Activated naive CD4-positive, alpha-beta T cell treated with anti-CD3 and anti-CD28 coated beads, Interleukin-2, amount 50 U/mL, for 72 hours (primary cell): ENCODE measurements at places on chromosomes 11 and 22. TPM values are rescaled to one million over a fixed set of nuclear protein-coding genes. Genes with fewer than 3 reads are reported as not detected.

DNA sequence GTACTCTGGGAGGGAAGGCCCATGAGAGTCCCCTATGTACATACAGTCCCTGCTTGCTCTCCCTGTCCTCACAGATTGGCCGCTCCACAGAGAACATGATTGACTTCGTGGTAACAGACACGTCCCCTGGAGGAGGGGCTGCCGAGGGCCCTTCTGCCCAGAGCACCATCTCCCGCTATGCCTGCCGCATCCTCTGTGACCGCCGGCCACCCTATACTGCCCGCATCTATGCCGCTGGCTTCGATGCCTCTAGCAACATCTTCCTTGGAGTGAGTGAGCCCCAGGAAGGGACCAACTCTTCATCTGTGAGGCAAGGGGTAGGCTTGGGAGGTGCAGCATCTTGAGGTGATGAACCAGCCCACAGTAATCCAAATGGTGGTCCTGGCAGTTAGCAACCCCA, 6.5 kb downstream of the PELI3 start:
- DNase-seq: no peak

DNA sequence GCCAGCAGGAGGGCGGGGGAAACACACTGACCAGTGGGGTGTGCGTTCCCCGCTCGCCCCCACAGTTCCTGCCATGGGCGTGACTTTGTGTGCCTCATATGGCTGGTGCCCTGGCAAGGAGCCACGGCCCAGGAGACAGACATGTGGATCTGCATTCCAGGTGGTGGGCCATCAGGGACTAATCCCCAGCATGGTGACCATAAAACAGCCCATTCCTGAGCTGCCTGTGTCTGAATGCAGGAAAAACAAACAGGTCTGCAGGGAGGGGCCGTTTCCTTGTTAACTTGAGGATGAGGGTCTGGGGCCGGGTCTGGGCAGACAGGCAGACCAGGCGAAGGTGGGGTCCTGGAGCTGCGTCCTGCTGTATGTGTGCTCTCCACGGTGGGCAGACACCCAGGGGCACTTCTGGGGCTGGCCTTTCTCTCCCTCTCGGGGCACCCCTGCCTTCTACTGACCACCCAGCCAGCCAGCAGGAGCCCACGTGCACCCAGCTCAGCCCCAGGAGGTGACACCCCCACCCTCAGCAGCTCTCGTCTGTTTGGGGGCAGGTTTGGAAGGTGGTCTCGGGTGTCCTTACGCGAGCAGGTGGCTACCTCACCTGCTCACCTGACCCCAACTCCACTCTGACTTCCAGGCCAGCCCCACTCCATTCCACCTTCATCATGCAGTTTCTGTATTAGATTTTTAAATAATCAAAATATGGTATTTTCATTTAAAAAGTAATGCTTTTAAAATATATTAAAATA, 120.3 kb downstream of the KCNQ1OT1 start:
- peak; percentile 43 for DNase-seq

GRCh38 chr22:17786435-17787161, 12.3 kb upstream of the BID start:
- DNase-seq: no peak

- DNase-seq: no peak
These were observed 66.7 kb upstream of the NUP50 start for GRCh38 chr22:45097061-45097460.

GRCh38 chr11:56932572-56933220, 56.0 kb upstream of the OR5AK2 start:
- no peak for DNase-seq

DNA sequence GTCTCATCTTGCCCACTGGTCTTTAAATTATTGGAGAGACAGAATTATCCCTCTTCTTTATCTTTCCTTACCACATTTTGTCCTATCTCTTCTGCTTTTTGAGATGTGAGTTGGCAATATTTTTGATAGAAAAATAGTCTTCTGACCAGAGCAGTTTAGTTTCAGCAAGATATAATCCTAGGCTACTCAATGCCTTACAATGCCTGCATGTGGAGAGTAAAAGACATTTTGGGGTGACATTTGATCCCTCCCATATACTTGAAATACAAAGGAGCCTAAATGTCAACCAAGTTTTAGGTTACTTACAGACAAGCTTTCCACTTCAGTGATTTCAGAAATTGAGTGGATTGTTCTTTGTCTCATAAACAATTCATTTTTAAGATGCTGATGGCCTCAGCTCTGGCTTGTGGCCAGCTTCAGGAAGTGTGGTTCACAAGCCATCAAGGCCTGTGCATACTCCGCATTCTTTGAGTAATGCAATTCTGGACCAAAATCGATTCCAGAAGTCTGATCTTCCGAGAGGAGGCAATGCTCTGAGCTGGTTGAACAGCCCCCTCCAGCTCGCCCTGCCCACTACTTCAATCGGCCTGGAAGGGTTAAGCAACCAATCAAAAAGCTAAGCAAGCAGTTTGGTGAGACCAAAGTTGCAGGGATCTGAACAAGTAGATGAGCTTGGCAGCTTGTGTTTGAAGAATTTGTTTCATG, 274.4 kb downstream of the BLID start:
- no peak for DNase-seq

The PDGFB gene
- total RNA-seq: 0.46 TPM

DNA sequence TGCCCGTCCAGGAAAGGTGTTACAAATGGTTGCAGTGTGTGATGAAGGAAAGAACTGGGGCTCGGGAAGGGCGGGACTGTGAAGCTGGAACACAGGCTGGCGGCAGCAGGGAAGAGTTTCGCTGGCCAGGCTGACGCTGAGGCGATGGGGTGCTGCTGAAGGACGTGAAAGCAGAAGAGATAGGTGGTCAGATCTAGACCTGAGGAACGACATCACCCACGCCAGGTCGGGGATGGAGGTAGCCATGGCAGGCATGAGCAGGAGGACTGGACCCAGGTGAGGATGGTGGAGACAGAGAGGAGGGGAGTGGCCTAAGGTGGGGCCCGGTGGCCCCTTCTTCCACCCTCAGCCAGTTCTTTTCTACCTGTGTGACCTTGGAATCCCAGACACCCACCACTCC, 9.1 kb downstream of the CDC42EP2 start:
- no peak for DNase-seq

The TRIM68 gene
- total RNA-seq: 15.2 TPM

DNA sequence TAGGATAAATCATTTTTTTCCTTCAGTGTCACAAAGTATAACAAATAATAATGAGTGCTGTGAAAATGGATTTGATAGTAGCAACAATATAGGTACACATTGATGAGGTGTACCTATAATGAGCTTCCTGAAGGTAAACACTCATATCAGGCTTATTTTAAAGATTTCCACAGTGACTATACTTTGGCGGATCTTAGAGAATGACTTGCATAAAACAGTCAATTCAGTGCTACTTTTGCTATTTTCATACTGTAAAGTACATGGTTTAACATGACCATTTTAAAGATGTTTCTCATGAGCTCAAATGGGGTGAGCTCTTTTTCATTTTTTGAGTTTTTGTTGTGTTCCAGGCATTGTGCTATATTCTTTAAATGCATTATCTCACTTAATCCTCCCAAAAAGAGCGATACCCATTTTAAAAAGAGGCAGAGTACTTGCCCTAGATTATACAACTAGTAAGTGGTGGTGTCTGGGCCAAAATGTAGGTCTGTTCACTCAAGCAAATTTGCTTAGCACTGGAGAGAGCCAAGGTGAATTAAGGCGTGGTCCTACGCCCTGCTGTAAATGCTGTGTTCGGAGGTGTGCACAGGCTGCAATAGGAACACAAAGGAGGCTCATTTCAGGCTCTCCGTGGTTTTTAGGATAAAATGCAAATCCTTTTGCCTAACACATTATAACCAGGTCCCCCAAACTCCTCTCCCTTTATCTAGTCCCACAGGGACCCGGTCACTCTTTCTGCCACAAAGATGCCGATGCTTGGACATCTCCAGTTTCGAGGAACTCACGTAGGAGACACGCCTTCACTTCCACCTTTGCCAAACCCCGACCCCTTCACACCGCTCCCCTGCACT, 617 bp upstream of the ALKBH3 start:
- DNase-seq: no peak

- no peak for DNase-seq
These were observed 14.8 kb upstream of the GAL start for GRCh38 chr11:68669301-68670090.

GRCh38 chr22:26360169-26360885, 68.7 kb upstream of the ASPHD2 start:
- DNase-seq: peak; percentile 69

- no peak for DNase-seq
These were observed 62.2 kb downstream of the BCR start for GRCh38 chr22:23242473-23243001.

- no peak for DNase-seq
These were observed 171.5 kb downstream of the RCN1 start for GRCh38 chr11:32262367-32262766.

The PGA5 gene
- total RNA-seq: not detected

DNA sequence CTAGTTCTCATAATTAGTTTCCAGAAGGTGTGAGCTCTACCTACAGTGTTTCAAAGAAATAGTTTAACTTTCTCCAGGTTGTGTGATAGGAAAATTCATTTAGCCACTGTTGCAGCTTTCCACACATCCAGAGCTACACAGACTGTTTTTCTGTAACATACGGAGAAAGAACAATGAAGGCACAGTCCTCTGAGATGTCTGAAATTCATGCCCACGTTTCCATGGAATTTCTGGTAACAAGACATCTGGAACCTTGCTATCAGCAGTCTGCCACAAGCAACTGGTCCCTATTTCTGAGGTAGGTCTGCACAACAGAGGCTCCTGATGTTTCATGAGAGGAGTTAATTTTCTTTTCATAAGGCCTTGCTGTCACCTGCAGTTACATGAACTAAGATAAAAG, 273.3 kb upstream of the C11orf87 start:
- no peak for DNase-seq

The KRTAP5-2 gene
- not detected for total RNA-seq

GRCh38 chr11:104286129-104286528, 122.2 kb upstream of the PDGFD start:
- DNase-seq: no peak

DNA sequence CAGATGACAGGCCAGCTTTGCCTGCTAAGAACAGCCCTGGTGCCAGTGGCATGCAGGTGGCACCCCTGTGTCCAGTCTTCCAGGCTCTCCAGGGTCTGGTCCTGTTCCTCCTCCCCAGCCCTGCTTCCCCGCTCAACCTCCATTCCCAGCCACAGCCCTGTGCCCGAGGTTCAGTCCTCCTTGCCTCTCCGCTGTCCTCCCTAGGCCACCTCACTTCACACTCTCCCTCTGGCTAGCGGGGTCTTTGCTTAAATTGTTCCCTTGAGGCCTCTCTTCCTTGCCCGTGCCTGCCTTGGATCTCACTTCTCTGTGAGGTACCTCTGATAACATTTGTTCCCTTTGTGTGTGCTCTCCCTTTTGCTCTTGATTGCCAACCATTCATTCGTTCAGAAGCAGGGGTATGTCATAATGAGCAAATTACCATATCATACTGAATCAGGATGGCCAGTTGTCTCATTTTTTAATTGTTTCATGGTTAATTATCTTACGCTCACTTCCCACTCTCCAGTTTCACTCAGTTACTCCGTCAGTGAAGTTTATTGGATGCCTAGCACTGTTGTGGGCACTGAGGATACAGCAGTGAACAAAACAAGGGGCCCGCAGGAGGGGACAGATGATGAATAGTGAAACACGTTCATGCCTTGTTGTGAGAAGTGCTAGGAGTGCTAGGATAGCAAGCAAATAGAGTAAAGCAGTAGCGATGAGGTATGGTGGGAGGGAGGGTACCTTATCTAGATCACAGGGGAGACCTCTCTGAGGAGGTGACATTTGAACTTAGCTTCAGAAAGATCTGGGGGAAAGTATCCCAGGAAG, 7.4 kb downstream of the BMAL1 start:
- DNase-seq: no peak

DNA sequence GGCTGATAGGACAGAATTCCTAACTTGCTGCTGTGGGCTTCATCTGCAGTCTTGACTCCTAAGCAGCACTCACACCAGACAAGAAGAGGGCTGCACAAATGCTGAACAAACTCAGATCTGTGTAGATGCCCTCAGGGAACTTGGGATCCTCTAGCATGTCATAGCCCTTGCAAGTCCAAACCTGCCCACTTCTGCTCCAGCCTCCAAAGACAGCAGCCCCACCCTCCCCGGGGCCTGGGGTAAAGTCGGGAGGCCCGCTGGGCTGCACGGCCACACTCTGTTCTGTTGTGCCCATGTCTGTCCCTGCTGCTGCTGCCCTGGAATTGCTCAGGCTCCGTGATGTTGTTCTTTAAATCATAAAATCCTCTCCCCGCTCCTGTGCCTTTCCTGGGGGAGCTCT, 28.3 kb downstream of the DRD2 start:
- no peak for DNase-seq

GRCh38 chr11:29187215-29187614, 829.6 kb downstream of the KCNA4 start:
- no peak for DNase-seq

DNA sequence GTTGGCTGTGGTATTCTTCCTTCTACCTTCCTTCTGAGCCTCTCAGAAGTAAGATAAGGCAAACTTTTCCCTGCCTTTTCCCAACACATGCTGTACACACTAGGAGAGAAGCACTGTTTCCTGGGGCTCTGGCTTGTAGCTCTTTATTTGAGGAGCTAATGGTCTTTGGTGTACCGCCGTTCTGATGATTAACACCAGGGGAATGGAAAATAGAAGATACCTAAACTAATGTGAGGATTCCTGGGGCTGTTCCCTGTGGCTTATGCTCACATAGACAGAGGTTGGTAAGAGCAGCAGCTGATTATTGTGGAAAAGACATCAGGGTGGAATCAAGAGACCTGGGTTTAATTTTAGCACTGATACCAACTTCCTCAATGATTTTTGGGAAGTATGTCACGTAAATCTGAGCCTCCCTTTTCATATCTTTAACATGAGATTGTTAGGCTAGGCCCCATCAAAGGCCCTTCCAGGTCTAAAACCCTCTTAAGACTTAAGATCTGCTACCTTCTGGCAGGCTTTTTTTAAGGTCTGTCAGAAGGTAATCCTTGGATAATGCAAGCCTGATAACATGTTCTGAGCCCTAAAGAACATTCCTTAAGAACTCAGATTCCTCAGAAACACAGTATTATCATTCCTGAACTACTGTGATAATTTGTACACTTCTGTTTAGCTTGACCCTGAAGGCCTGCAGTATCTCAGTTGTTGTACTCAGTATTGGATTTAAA, 24.8 kb upstream of the RCE1 start:
- no peak for DNase-seq

GRCh38 chr11:61707574-61707973, 27.4 kb downstream of the DAGLA start:
- no peak for DNase-seq

The NAALAD2 gene
- total RNA-seq: not detected

The SOX6 gene
- total RNA-seq: not detected

- DNase-seq: no peak
These were observed 129.5 kb downstream of the ETS1 start for GRCh38 chr11:128457874-128458273.

- DNase-seq: no peak
These were observed 38.3 kb upstream of the GNB1L start for GRCh38 chr22:19892925-19893324.

- peak; percentile 10 for DNase-seq
These were observed 2.2 kb downstream of the PHF21B start for GRCh38 chr22:45007391-45008185.

The ELMOD1 gene
- total RNA-seq: not detected

DNA sequence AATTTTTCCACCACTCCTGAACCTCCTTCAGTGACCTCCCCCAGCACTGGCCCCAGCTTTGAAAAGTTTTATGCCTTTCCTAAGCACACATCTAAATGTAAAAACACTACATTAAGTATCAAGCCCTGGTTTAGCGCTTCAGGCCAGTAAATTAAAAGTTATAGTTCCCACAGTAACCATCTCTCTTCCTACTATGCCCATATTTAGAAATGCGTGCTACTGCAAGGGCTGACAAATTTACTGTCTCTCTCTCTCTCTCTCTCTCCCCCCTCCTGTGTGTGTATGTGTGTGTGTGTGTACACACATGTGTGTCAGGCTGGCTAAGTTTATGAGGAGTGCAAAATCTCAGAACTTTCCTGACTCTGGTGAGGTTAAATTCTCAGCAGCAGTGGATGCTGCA, 231.4 kb downstream of the LARGE1 start:
- DNase-seq: no peak
